ENCODE measurements at places on chromosomes 7 and 10.

DNA sequence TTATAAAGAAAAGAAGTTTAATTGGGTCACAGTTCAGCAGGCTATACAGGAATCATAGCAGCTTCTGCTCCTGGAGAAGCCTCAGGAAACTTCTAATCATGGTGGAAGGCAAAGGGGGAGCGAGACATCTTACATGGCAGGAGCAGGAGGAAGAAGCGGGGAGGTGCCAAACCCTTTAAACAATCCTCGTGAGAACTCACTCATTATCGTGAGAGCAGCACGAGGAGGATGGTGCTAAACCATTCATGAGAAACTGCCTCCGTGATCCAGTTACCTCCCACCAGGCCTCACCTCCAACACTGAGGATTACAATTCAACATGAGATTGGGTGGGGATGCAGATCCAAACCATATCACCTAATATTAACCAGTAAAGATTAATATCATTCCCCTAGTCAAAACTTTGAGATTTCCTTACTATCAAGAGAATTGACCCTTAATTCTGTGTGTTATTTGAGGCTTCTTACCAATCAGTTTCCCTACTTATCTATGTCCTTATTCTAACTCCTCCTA, 1.6 kb upstream of the SMO start:
- DNase-seq: no peak

- DNase-seq: no peak
Measured at GRCh38 chr10:83820033-83820432, 319.3 kb upstream of the GHITM start.

- peak; percentile 59 for DNase-seq
Measured at GRCh38 chr10:47164126-47164799, 135.7 kb upstream of the GDF10 start.

DNA sequence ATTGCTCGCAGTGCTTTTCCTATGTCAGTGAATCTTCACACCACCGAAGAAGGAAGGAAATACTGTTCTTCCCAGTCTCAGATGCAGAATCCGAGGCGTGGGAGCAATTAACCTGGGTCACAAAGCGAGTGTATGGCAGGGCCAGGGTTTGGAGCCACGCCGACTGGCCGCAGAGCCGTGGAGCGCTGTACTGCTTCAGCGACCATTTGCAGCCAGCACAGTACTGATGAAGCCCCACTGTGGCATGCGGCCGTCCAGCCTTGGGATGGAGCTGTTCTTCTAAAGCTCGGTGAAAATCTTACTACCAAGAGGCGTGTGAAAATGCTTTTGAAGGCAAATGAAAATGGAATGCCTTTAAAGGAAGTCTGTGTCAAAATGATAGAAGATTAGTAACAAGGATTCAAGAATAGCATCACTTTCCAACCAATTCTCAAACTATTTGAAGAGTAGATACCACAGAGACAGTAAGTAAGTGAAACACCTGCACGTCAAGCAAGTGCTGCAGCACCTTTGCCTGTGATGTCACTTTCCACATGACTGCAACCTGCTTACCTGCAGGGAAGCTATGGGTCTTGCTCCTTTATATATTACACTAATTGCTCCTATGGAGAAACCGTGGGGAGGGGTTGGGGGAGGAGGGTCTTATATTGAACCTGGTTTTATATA, 4.9 kb downstream of the PPP2R2D start:
- DNase-seq: no peak

DNA sequence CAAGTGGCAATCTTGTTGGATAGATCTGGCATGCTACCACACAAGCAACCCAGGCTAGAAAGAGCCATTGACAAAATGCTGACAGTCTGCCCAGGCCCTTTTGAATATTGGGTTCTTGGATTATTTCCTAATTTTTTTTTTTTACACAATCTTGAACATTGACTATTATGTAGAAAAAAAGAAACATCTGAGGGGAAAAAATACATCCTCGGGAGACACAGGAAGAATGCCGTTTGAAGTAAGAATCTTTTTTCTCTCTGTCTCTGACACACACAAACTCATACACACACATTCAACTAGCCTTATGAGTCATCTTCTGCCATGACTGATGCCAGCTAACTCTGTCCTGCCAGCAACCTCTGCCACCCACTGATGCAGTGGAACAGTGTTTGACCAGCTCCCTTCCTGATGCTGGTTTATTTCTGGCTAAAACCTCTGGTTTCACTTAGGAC, 47.2 kb downstream of the SORBS1 start:
- no peak for DNase-seq

DNA sequence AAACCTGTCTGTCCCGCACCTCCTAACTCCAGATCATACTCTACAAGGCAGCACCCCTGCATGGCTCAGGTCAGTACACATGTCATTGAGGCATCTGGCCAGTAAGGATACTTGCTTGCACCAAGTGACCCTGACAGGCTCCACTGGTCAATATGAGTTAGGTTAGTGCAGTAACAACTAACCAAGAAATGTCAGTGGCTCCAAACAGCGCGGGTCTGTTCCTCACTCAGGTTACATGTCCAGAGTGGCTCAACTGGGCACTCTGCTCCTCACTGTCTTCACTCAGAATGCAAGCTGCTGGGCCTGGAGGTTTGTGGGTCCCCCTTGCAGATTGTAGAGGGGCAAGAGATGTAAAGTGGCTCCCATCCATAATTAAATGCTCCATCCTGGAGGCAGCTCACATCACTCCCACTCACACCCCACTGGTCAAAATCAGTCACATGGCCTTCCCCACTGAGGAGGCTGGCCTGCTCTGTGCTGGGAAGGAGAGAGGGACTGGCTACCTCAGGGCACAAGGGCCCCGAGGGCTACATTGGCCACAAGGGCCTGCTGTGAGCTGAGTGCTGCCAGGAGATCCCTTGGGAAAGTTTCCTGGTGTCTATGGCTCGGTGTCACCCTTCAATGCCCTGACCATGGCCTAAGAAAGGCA, 109.1 kb upstream of the GDF10 start:
- no peak for DNase-seq

- DNase-seq: no peak
Measured at GRCh38 chr10:31148951-31149350, 117.3 kb upstream of the ZNF438 start.

- no peak for DNase-seq
Measured at GRCh38 chr7:5229451-5230264, 39.6 kb downstream of the WIPI2 start.

Measured in type B pancreatic cell (in vitro differentiated cells).